ENCODE measurements at places on chromosomes 6 and 20.

GRCh38 chr6:136614994-136615393 lies 64.8 kb upstream of the MAP7 start:
- DNase-seq = no peak

DNA sequence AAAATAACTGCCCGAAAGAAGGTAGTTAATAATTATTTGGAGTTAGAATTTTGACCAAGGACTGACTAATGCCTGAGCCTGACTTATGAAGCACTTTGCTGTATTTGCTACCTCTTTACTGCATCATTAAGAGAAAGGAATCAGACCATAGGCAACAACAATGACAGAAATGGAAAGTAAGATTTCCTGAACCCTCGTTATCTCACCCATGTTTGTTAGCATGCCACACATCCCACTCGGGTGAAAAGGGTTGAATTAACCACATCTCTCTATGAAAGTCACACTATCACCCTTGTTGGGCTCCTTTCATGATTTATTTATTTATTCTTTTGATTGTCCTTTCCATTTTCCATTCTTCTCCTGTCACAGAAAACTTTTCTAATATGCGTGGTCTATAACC lies 59.6 kb downstream of the OLIG3 start:
- no peak for DNase-seq

- DNase-seq = no peak
These were observed 41.2 kb downstream of the LYRM2 start for GRCh38 chr6:89597372-89597771.

DNA sequence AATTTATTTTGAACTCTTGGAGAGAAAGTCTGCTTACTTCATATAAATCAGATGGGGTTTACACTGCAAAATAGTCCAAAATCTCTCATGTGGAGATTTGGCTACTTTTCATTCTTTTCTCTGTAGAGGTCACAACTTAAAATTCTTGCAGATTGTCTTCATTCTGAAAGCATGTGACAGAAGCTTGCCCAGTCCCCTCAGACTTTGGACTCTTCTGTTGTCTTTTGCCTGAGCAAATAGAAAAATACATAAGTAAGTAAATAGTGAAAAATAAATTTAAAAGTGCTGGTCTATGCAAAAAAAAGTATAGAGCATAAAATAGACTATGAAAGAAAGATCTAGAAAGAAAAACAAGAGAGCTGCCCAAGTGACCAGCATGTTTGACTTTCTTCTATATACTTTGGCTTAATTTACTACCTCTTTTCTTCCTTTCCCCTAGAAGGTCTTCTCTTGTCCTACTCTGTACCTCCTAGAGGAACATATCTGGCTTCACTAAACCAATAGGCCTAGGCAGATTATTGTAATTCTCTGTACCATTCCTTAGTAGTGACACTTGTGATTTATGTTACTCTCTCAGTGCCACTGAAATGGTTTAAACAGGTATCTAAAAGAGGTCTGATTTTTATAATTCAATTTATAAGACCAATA lies 260.9 kb downstream of the TENT5A start:
- no peak for DNase-seq

DNA sequence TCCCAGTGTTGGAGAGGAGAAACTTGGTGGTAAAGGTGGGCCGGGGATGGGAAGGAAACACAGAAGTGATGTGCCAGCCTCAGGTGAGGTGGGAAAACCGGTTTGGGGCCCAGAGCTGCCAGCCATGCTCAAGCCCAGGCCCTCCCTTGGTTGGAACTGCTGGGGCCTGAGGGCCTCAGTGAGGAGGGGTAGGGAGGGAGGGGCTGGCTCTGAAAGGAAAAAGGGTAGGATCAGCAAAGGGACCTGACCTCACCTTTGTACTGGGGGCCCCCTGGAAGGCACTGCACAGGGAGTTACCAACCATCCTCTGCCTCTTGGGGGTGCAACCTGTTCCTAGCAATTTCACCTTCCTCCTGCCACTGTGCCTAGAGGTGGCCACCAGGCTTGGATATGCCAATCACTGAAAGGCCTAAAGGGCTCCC lies 1.8 kb upstream of the SPEF1 start:
- DNase-seq = no peak

GRCh38 chr6:35640017-35640664 lies 48.6 kb downstream of the FKBP5 start:
- DNase-seq = no peak

GRCh38 chr6:39357998-39358686 lies 35.6 kb upstream of the KCNK16 start:
- no peak for DNase-seq

DNA sequence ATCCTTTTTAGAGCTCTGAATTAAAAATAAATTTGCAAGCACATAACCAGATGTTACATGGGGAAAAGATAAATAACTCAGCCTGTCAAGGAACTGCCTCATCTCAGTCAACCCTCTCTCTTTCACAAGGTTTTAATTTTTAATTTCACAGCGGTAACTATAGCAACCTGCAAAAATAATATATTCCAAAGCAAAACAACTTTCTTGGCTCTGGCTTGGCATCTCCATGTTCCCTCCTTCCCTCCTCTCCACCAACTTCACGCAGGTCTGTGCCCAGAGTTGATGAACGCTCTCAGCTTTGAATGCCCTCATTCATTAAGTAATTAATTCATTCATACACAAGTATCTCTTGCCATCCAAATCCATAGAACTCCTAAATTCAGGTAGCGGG lies 32.5 kb upstream of the SIRPA start:
- no peak for DNase-seq

- no peak for DNase-seq
These were observed at the start of gene RAB32 for GRCh38 chr6:146543211-146543939. RAB32 (plus strand) TSS chr6:146543833; CDS start chr6:146543872, 39 bp downstream.
